ENCODE measurements at places on chromosomes 12 and 14. TPM values are rescaled to one million over a fixed set of nuclear protein-coding genes. Genes with fewer than 3 reads are reported as not detected.

KRT82 gene
- total RNA-seq, result not detected

ANAPC7 gene
- total RNA-seq, result 31.7 TPM

DNAJC22 gene
- total RNA-seq, result 6.0 TPM

AGAP2 gene
- total RNA-seq, result 0.14 TPM

ABCC9 gene
- 10.7 TPM for total RNA-seq

HOXC6 gene
- 0.28 TPM for total RNA-seq

KRT2 gene
- not detected for total RNA-seq

CDK17 gene
- total RNA-seq, result 35.0 TPM

TPH2 gene
- total RNA-seq, result not detected

ACVR1B gene
- total RNA-seq, result 11.8 TPM

CCDC38 gene
- total RNA-seq, result not detected

SERPINA9 gene
- total RNA-seq, result not detected

TAS2R19 gene
- 4.0 TPM for total RNA-seq

DPPA3 gene
- not detected for total RNA-seq

CCDC60 gene
- not detected for total RNA-seq

NAV3 gene
- total RNA-seq, result 42.1 TPM

NOVA1 gene
- total RNA-seq, result 1.4 TPM
